Retina (tissue), 1 donor: ENCODE measurements at places on chromosomes 2 and 18.
A peak's percentile ranks its signal among the peaks of the same experiment; 100 is the strongest.

DNA sequence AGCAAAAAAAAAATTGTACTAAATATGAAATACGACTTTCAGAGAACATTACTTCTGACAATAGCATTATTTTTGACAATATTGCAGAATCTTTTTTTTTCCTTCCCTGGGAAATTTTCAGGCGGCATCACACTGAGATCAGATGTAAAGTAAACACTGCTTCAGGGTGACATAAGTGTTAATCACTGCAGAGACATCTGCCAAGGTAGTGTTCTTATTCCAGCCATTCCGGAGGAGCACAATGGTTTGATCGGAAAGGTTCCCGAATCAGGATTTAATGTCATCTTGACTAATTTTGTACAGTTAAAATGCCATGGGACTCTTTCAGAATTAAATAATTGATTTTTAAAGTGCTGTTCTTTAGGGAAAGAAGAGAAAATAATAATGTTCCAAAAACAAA is 56.7 kb upstream of the ZNF236 start:
- DNase-seq, result no peak

- no peak for DNase-seq
Measured at GRCh38 chr18:31426021-31426420, 21.5 kb upstream of the DSG3 start.

- DNase-seq, result no peak
Measured at GRCh38 chr2:137977790-137978189, 13.5 kb downstream of the HNMT start.

GRCh38 chr2:197626965-197627625 is 48.3 kb downstream of the RFTN2 start:
- no peak for DNase-seq

GRCh38 chr2:111226876-111227700 is 106.4 kb downstream of the BCL2L11 start:
- DNase-seq, result no peak

DNA sequence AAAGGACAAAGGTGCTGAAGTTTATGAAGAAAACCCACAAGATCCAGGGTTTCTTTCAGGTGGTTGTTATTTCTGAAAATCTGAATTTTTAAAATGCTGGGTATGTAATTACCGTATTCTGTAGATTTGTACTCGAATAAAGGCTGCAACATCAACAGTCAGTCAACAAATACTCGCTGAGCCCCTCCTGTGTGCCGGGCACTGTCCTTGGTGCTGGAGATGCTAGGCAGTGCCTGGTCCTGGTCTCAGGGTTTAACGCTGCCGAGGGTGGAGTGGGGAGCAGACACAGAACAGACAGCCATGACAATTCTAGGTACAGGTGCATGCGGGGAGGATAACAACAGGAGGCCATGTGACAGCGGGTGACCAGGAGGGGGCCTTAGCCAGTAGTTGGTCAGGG is 27.2 kb upstream of the PDIA6 start:
- DNase-seq, result no peak

- DNase-seq, result no peak
Measured at GRCh38 chr2:119637371-119637770, 41.6 kb upstream of the TMEM177 start.

DNA sequence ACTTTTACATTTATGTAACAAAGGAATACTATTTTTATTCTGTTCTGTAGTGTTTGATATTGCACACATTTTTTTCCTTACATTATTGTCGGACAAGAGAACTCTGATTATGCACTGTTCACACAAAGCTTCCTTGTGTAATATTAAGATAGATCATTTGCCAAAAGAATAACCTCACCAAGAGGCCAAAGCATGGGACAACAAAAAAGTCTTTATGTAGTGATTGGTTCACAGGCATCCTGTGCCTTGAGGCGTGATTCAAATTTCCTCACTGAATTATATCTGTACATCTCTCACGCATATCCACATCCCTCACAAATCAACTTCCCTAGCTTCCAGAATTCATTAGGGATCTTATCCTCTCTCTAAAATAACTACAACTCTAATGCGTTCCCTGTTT is 642.7 kb downstream of the NR4A2 start:
- no peak for DNase-seq

GRCh38 chr2:234649951-234650350 is 153.1 kb upstream of the ARL4C start:
- no peak for DNase-seq

DNA sequence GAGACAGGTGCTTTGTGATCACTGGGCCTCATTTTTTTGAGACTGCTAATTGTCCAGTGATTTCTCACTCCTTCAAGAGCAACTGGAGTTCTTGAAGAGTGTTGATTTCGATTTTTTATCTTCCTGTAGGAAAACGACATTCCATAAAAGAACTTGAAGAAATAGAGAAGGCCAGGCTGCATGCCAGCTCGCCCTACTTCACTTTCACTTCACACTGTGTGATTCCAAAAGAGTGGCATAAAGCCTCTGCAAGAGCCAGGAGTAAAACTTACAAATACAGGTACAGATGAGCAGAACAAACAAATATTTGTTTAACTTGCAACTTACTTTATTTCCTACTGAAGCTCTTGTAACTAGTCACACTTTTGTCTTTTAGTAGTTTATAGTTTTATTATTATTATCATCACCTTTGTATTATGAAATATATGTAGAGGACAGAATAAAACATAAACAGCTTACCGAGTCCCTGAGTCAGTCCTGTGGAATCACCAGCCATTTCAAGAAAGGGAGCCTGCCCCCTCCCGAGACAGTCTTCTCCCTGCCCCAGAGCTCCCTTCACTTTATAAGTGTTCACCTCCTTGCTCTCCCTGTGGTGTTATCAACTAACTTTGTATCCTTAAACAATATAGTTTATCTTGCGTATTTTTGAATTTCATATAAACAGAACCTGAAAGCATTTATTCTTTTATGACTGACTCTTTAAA is 8.7 kb downstream of the FAM228A start:
- DNase-seq, result no peak

GRCh38 chr2:23494286-23494685 is 109.3 kb downstream of the KLHL29 start:
- DNase-seq, result no peak

DNA sequence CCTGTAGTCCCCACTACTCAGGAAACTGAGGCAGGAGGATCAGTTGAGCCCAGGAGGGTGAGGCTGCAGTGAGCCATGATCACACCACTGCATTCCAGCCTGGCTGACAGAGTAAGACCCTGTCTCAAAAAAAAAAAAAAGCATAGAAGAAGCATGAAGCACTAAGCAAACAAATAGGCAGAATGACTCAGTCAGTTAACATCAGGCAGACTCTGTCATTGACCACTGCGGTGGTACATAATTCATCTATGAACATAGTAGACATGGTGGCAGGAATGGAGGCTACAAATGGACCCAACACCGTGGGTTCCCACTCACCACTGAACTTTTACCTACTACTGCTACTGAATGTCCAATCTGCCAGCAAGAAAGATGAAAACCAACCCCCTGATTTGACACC is 7.6 kb upstream of the ASXL2 start:
- DNase-seq, result no peak

- DNase-seq, result no peak
Measured at GRCh38 chr2:232410238-232410900, 3.7 kb downstream of the ALPG start.

GRCh38 chr18:69518989-69519388 is 118.3 kb downstream of the DOK6 start:
- no peak for DNase-seq

DNA sequence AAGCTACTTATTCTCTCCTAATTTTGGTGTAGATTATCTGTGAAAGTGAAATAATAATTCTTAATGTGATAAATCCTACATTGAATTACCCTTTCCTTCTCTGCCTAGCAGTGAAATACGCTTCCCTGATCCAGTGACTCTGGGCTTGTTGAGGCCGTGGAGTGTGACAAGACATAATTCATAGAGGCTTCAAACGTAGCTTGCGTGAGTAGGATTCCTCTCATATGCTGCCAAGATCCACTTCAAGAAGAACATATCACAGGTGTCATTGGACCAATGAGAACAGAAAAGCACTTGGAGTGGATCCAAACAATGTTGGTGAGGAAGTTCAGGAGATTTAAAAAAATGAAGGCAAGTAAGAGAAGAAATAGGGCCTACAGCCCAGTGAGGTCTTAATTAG is 221.3 kb upstream of the TMEFF2 start:
- DNase-seq, result no peak

DNA sequence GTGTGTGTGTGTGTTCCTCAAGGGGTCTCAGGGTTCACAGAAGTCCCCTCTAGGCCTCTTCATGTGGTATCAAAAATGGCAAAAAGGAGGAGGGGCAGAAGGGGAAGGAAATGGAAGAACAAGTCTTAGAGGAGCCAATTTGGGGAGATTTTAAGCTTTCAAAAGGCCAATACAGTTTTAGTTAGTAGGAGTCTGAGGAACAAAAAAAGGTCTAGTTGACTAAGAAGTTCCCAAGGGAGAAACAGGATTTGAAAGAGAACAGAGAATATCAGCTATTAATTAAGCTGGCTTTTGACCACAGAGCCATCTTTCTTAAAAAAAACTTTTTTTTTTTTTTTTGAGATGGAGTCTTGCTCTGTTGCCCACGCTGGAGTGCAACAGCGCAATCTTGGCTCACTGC is 7.1 kb downstream of the RNF125 start:
- no peak for DNase-seq

DNA sequence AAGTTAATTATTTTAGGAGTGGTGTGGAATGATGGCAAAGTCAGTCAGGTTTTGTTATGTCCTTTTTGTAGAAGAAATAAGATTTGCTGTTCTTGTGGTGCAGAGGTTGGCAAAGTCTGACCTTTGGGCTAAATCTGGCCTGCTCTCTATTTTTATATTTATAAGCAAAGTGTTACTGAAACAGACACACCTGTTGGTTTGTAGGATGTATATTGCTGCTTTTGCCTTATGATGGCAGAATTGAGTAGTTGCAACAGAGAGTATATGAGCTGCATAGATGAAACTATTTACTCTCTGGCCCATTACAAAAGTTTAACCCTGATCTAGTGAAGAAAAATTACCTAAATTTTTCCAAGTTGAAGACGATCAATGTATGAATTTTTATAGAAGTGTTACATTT is 34.1 kb upstream of the KCNJ13 start:
- DNase-seq, result no peak

GRCh38 chr2:137845422-137845821 is 118.9 kb upstream of the HNMT start:
- no peak for DNase-seq

DNA sequence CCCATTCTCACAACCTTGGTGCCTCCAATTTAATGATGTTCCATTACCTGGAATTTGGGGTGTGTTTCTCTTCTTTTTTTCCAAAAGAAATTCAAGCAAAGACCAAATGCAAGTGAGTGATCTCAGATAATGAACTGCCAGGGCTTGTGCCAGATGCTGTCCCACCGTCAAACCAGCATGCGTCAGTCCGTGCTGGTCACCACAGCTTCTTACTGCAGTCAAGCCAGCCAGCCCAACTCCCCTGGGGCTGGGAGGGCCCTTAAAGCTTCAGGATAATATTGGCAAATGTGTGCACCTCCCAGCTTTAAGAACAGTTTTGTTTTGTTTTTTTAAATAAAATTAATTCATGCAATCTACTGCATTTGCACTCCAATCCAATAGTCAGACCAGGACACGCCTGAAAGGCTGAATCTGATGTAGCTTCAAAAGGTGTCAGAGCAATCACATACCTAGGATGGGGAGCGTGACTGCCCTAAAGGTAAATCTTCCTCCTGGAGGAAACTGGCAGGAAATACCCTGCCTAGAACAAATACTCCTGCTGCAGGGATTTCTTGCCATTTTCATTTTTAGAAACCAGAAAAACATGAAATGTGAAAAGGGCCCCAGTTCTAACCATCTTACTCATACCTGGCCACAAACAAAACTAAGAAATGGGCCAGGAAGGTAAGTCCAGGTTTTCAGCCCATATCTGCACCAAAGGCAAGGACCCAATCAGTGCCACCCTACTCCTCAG is 26.8 kb upstream of the SP3 start:
- DNase-seq, result no peak

DNA sequence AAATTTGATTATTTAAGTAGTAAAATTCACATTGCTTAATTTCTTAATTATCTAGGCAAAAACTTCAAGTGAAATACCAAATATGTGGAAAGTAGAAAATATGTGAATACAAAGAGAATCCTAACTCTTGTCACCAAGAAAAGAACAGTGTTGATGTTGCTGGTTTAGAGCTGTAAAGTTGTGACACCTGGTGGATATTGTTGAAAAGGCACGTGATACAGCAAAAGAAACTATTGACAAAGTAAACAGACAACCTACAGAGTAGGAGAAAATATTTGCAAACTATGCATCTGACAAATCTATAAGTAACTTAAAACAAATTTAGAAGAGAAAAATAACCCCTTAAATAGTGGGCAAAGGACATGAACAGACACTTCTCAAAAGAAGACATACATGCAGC is 25.6 kb upstream of the ZC3H15 start:
- no peak for DNase-seq

DNA sequence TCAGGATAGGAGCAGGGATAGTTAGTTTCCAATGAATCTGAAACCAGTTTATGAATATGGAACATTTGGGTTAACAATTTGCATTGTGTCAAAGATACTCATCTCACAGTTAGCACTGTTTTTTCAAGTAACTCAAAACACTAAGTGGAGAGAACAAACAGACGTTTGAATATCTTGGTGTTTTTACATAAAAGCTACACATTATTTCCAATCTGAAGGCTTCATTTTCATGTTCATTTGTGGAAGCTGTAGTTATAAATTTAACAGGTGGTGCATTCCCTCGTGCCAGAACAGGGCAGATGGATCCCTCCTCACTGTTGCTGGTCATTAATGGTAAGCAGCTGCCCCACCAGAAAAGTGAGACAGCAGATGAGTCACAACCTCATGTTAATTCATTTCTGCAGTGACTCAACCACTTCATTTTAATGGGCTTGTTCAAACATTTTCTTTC is 286.9 kb downstream of the TMX3 start:
- DNase-seq, result peak; percentile 11

DNA sequence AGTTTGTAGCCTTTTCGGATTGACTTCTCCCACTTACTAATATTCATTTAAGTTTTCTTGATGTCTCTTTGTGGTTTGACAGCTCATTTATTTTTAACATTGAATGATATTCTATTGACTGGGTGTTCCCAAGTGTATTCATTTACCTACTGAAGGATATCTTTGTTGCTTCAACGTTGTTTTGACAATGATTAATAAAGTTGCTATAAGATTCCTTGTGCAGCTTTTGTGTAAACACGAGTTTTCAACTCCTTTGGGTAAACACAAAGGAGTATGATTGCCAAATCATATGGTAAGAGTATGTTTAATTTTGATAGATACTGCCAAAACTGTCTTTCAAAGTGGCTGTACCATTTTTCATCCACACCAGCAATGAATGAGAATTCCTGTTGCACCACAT is 1200.9 kb downstream of the DSC3 start:
- no peak for DNase-seq

GRCh38 chr2:216880509-216881184 is 20.8 kb upstream of the TNP1 start:
- no peak for DNase-seq

DNA sequence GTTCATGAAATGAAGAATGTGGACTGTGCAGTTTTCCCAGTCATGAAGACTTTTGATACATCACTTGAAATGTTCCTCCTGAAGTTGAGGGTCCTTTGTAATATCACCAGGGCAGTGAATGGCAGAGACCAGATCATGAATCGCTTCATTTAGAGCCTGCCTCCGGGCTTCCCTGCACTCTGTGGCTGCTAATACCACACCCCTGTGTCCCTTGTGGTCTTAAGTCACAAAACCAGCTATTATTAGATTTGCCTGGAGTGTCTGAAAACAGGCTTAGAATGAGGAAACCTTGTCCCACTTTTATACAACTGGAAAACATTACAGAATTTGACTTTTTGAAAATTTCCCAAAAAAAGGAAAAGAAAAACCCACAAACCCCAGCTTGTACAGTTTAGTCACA is 147.9 kb downstream of the MGAT5 start:
- no peak for DNase-seq
